ENCODE measurements at places on chromosomes 2 and 18.

DNA sequence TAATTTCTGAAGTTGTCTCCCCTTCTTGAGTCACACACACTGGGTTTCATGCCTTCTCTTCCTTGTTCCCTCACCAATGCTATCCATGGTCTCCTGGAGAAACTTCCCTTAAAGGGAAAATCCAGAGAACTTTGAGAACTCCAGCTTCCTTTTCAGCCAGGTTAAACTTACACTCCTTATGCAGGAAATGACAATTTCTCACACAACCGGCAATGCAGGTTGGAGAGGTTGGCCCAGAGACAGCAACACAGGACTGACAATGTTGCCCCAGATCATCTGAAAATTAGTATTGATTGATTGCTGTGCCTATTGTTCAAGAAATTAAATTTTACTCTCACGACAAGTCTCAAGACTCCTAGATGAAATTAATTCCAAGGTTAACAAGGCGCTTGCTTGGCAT, 292.2 kb downstream of the NYAP2 start:
- no peak for DNase-seq

DNA sequence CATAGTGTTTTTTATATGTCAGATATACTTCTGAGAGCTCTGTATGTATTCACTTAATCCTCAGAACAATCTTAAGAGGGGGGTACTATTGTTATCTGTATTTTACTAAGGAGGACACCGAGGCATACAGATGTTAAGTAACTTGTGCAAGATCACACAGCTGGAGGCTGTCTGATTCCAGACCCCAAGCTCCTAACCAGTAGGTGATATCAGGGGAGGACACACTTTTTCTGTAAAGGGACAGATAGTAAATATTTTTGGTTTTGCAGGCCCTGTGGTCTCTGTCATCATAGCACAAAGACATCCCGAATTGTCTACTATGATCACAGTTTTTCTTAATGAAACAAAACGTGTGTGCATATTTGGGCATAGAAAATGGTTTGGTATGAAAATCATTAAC, 143.7 kb downstream of the LAMA3 start:
- no peak for DNase-seq

DNA sequence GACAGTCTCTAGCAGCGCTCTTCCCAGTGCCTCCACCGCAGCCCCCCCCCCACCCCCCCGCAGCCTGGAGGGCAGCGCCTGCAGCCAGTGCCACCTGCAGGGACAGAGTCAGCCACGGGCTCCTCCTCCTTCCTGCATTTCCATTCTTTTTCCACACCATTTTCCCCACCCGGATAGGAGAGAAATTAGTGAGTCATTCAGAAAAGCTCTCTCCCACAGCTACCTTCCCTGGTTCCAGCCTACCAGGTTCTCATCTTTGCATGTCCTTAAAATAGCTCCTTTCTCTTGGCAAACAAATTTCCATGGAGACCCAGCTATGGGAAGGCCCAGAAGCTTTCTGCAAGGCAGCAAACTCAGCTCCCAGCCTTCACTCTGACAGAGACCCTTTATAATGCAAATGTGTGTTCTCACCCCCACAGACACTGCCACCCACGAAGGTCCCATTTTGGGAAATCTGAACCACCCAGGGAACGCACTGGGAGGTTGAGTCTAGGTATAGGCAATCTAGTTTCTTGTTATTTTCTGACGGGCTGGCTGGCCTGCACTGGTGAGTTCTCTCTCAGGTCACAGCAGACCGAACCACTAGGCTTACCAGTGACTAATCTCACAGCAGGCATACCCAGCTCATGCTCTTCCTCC, 41.8 kb upstream of the ATG16L1 start:
- DNase-seq: no peak

GRCh38 chr2:226256237-226256636, 543.4 kb downstream of the IRS1 start:
- no peak for DNase-seq

GRCh38 chr2:194720462-194720861, 936.6 kb upstream of the SLC39A10 start:
- no peak for DNase-seq

DNA sequence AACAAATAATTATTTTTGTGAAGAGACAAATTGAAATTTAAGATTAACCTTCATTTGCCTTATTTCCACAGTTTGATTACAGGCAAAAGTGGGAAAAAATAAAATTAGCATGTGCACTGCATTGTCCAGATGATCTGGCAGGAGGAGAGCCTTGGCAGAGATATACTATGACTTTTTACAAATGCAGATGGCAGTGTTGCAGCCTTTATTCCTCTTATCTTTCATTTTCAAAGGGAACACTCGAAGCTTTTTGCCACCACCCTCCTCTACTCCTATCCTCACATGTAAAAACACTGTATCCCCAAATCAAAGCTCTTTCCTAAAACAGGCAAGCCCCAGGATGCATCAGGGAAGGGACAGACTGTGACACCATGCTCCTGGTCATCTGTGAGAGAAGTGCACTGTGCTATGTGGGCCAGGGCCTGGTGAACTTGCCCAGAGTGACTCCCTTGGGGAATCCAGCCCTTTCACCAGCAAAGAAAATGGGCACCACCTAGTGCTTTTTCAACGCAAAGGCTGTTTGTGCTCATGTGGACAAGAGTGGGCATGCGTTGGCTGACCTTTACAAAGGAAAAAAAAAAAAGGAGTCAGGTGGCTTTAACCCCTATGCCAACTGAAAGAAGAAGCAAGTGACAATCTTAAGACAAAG, 74.7 kb upstream of the ETAA1 start:
- no peak for DNase-seq

- DNase-seq: no peak
Measured at GRCh38 chr2:60510713-60511112, 42.7 kb downstream of the BCL11A start.

DNA sequence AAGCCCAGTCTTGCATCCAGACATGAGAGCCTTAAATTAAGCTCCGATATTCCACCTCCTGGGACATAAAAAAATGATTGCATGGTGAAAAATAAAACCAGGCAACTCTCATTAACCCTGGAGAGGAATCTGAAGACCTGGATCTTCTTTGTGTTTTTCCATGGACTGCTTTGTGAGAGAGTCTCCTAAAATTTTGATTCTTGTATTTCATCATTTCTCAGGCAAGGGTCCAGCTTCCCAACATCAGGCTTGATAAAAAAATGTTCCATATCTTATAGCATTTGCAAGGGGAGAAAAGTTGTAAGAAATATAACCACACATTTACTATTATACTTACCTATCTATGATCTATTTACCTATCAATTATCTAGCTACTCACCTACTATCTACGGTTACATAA, 327.5 kb upstream of the SPHKAP start:
- no peak for DNase-seq

GRCh38 chr18:67590571-67591141, 74.1 kb upstream of the DSEL start:
- DNase-seq: no peak

DNA sequence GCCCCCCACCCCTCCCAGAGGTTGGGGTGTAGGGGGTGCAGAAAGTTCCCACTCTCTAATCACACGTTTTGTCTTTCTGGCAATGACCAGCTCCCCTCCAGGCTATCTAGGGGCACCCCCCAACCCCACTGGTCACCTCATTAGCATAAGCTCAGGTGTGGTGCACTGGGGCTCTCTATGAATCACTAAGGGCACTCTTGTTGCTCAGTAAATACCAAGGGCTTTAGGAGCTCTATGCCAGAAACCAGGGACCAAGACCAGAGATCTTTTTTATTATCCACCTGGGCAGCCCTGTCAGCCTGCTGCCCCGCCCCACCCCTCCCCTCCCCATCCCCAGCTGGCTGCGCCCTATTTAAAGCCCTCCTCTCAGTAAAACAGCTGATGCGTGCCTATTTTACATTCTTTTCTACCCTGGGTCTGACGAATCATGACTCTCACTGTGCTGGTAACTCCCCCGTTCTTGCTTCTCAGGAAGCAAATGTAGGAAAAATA, 24.3 kb downstream of the NCK2 start:
- DNase-seq: peak; percentile 51

GRCh38 chr2:118558846-118559245, 288.6 kb downstream of the EN1 start:
- no peak for DNase-seq

- DNase-seq: no peak
Measured at GRCh38 chr2:157771234-157771633, 104.9 kb downstream of the ACVR1 start.

DNA sequence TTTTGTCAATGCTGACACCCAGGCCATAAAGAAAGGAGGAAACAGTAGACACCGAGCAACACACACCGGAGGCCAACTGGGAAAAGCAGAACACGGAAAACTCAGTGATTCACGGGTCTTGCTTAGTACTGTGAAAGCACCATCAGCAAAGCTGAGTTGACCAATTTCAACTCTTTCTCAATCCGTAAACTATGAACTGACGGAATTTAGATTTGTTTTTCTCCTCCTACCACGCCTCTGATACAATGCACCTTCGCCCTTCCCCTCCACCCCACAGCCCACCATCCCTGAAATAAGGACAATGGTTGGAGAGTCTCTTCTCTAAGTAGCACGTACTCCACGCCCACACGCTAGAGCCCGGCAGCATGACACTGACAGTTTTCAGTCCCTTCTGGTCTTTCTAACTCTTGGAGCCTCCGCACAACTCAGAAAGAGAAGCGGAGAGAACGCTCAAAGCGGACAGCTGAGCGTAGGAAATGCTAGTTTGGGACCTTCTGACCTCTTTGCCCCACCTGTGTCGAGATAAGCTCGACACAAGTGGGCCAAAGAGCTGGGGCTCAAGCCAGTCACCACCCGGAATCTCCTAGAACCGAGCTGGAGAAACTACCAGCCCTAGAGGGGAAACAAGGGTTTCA, 669 bp downstream of the LNPK start:
- DNase-seq: peak; percentile 75

DNA sequence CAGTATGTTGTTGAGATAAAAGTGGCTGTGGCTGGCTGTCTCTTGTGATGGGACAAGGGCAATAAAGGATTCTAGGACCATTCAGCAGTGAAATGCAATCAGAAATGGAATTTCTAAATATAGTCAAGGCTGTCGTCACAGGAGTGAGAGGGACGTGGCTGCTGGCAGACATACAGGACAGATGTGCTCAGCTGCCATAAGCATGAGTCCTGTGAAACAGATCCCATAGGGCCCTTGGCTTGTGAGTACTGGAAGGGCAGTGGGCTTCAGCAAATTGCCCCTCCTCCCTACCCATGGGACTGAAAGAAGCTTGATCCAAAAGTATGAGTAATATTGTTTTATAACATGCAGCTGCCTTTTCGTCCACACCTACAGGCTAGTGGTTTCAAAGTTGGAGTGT, 4.2 kb upstream of the CNNM3 start:
- no peak for DNase-seq

- DNase-seq: no peak
Measured at GRCh38 chr2:53170466-53170865, 597.1 kb upstream of the CHAC2 start.

DNA sequence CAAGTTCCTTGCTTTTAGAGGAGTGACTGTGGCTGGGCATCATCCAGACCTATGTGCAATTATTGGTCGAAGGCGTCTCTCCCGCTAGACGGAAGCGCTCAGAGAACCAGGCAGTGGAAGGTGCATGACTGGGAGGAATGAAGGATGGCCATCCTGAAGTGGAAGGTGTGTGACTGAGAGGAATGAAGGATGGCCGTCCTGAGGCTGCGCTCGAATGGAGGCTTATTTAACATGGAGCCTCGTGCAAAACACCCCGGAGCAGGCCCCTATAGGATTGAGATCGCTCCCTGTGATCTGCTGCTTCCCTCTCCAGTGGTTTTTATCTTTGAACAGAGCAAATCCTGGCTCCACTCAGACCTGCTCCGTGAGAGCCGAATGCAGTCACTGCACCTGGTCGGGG, 140.2 kb upstream of the ID2 start:
- peak; percentile 49 for DNase-seq

DNA sequence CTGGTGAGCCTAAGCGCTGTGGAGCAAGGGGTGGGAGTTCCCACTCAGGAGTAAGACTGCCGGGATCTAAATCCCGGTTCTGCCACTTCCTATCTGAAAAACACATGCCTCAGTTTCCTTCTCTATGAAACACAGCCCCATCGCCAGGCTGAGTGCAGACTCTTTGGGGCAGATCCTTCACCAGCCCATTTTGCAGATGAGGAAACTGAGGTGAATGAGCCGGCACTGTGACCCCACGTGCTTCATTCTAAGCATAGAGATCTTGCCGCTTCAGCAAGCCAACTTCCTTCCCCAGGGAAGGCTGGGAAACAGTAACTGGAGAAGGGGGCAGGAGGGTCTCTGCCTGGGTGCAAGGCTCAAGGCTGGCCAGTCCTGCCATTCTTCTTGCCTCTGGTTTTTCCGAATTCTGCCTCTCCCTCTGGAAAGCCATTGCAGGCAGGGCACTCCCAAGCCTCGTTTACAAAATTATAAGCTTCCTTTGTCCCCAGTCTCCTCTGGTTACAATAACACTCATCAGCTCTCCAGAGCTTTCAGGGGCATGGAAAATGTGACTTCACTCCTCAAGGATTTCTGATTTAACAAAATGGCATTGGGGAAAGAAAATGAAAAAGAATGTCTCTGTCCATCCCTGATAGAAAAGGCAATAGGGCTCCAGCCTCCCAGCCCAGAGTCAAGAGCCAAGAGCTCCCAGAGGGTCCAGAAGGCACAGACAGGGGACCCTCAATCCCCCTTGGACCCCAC, 249.2 kb downstream of the TNS1 start:
- DNase-seq: no peak

DNA sequence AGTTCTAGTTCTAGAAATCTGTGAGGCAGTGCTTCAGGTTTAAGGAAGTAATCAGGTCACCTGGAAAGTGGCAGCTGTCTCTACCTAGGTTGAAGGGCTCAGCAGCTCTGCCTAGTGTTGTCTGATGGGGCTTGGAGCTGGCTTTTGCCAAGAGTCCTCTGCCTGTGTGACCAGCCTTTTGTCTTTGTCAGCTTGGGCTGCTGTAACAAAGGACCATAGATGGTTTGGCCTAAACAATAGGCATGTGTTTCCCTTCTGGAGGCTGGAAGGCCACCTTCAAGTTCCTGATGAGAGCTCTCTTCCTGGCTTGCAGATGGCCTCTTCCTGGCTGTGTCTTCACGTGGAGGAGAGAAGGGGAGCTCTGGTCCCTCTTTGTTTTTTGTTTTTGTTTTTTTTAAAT, 13.3 kb downstream of the UBE2F start:
- peak; percentile 53 for DNase-seq

DNA sequence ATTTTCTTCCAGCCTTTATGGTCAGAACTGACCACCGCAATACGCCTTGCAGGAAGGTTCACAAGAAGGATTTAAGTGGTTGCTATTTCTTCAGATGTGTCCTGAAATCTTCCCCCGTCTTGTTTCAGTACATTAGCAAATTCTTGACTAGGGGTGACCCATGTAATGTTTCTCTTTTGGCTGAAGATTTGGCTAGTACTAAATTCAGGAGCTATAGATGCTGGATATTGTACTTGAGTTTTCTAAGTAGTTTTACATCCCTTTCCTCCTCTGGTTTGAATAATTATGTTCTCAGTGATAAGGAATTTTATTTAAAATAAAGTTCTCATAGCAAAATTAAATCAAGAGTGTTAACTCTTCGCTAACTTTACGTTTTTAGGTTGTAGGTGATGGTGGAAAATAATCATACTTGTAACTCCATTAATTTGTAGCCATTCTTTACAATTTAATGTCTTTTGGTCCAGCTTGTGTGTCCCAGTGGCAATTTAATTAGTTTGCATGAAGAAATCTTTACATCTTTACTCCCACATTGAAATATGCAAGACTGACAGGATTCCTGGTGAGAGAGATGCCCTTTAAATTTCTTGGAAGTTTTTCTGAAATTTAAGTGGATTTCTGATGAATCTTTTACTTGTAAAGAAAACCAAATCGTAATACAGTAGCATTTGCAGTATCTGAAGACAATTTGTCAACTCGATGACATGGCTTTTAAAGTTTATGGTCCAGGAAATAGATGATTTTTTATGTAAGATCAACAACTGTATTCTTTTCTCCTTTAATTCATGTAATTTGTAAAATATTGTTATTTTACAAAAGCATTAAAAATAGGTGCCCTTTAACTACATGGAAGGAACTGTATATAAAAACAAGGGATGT, 2.8 kb downstream of the PHLPP1 start:
- DNase-seq: no peak

All from activated CD8-positive, alpha-beta memory T cell treated with anti-CD3 and anti-CD28 coated beads, Interleukin-2, amount 50 U/mL, for 48 hours (primary cell).